ENCODE measurements at places on chromosomes 3 and 15.

GRCh38 chr3:54856271-54856670 is 71.6 kb downstream of the LRTM1 start:
- DNase-seq: no peak

- DNase-seq: peak; percentile 54
These were observed at the start of gene SLC25A38 for GRCh38 chr3:39383045-39383880. TSS of gene SLC25A38 (plus strand) at chr3:39383370. CDS start at chr3:39383725, 355 bp downstream.

- no peak for DNase-seq
These were observed 37.7 kb downstream of the SYNM start for GRCh38 chr15:99142562-99142961.

DNA sequence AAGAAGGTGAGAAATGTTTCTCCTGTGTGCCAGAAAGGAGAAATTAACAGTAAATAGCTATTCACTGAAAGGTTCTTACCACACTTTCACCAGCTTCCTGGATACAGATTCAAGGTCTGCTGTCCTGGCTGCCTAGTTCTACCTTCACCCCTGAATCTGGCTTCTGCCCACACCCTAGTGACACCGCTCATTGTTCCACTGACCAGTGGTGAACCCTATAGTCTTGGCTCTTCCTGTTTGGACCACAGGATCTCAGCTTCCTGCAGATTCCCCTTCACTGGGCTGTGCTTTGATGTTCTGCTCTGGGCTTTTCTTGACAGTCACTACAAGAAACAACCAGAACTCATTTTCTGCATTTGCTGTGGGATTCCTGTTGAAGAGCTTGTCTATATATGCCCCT is 250.0 kb downstream of the XXYLT1 start:
- no peak for DNase-seq

- no peak for DNase-seq
These were observed 124.7 kb downstream of the RPL22L1 start for GRCh38 chr3:170745211-170745718.

DNA sequence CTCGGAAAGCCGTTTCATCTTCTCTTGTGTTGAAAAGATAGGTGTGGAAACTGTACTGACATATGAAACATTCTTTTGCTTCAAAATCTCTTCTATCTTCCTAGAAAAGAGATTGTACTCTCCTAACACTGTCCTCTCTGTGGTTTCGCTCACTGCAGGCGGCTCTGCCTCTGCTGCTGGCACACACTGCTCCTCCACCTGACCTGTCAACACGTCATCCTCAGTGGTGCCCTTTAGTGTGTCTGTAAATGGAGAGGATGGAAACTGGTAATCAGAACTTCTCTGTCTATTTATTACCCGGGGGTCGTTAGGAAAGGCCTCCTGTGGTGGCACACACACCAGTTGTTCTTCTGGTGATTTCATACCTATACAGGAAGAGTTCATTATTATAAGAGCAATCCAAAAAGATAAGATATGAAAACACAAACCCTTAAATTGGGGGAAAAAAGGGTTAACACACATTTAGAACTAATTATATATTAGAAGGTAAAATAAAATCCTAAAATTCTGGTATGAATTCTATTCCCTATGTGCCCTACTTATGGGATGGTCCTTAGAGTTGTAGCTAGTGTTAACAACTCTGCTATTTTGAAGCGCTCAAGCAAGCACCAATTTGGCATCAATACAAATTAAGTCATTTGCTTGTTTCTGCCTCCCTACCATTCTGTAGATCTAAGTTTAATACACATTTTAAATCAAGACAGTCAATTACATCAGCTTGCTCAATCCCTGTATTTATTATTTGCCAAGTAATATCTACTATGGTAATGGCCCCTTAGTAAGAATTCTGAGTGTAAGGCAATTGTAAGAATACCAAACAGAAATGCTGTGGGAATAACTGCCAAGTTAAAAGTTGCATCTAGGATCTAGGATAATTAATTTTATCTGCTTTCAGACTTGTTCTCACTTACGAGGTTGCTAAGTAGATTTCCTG is 49.2 kb downstream of the TASOR start:
- no peak for DNase-seq

- DNase-seq: no peak
These were observed 844.9 kb upstream of the ALCAM start for GRCh38 chr3:104521606-104522336.

DNA sequence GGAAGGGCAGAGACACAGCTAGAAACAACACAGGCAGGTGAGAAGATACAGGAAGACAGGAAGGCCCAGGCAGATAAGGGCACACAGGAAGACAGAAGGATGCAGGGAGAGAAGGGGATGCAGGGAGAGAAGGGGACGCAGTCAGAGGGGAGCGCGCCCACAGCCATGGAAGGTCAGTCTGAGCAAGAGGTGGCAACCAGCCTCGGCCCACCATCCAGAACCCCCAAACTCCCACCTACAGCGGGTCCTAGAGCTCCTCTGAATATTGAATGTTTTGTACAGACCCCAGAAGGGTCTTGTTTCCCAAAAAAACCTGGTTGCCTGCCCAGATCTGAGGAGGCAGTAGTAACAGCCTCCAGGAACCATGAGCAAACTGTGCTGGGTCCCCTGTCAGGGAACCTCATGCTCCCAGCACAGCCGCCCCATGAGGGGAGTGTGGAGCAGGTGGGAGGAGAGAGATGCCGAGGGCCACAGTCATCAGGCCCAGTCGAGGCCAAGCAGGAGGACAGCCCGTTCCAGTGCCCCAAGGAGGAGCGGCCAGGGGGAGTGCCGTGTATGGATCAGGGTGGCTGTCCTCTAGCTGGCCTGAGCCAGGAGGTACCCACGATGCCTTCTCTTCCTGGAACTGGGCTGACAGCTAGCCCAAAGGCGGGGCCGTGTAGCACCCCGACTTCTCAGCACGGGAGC is 27.6 kb upstream of the SLC28A1 start:
- DNase-seq: no peak

DNA sequence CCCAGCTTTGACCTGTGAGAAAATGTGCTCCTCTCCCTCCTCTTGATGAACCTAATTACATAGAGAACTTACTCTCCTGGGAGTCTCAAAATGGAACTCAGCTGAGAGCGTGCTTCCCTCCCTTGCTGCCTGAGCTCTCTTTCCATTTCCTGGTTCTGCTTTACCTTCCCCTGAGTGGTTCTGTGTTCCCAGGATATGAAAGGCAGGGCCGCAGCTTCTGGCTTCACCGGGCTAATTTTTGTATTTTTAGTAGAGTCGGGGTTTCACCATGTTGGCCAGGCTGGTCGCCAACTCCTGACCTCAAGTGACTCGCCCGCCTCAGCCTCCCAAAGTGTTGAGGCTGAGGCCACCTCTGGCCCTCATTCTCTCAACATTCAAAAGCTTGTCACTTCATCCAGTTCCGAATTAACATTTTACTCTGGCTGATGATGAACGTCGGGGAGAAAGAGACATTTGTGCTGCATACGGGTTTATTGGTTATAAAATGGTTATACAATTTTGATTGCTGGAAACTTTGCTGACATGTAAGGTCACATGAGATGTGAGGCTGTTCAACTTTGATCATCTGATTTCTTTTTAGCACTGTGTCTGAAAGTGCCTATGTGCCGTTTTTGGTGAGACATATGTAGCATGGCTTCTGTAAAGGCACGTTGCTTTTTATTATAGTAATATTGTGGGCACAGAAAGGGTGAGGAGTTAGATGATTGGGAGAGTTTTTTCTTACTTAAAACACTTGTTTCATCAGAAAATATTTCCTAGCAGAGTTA is 6.6 kb downstream of the PLS1 start:
- DNase-seq: no peak

DNA sequence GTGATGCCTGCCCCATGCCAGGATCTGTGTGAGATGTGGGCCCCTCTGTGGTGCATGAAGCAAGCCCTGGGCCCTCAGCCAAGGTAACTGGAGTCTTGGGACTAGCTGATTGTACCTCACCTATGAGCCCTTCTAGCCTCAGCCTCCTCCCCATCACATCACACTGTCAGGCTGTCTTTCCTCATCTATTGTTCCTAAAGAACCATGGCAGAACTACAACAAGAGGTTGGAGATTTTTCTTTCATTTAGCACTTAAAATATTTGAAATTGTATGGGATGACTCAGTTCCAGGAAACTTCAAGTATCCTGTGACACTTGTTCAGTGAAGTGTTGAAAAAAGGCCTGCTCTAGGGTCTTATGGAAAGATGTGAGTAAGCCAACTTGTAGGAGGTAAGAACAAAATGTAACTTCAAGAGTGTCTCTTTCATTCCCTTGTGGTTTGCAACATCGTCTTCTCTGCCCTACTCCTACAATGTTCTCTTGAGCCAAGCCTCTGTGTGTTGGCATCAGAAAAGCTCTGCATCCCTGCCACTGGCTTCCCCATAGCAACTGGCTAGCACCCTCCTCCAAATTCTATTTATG is 58.7 kb upstream of the TIPARP start:
- DNase-seq: no peak

DNA sequence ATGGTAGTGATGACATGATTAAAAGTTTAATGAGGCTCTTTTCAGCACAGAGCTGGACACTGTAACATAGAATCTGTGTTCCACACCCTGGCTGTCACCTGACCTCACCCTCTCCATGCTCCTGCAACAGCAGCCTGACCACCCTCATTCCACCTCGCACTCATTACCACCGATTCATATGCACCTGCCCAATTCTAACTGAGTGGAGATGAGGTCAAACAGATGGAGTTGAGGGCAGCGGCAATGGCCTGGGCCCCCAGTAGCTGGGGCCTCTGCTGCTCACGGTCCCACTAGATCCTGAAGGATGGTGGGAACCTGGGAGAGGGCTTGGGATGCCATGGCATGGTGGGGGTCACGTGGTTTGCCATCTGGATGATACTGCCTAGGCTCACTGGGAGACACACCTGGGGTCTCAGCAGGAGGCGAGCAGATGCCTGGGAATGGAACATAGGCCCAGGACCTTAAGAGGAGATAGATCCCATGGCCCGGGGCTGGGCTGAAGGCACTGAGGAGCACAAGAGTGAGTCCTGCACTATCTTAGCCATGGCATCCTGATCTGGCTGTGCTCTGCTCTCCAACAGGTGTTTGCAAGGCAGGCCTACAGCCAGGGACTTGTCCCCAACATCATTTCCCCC is 1.3 kb downstream of the SCN5A start:
- no peak for DNase-seq

GRCh38 chr15:23869396-23869795 is 182.3 kb upstream of the NDN start:
- DNase-seq: no peak

GRCh38 chr3:104629038-104629437 is 737.7 kb upstream of the ALCAM start:
- no peak for DNase-seq

DNA sequence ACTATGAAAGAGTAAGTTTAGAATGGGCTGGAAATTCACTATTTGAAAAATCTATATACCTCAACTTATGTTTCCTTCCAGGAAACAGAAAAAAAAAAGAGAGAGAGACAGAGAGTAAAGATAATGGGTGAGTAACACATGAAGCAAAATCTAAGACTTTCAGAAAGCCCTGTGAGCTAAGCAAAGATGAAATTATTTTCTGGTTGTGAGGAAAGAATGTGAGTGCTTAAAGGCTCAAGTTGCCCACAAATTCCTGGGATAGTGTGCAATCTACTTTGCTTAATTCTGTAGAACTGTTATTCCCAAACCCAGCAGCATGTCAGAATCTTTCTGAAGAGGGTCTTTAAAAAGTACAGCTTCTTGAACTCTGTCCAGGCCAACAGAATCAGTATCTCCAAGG is 337.7 kb upstream of the AGTR1 start:
- no peak for DNase-seq

- no peak for DNase-seq
These were observed 7.3 kb downstream of the RFT1 start for GRCh38 chr3:53122933-53123305.

DNA sequence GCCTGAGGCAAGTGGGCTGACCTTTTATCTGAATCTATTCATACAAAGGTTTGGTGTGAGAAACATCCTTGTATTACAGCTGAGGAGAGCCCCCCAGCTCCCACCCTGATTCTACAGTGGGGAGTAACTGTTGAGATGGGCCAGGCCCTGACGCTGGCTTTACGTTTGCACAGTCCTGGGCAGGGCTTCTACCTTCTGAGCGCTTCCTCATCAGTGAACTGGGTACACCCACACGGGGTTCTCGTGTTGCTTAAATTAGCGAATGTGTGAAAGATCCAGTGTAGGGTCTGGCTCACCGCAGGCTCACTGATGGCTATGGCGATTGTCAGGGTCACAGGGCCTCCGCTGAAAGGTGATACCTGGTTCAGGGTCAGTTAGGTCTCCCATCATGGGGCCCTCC is 7.3 kb upstream of the GHRL start:
- no peak for DNase-seq

DNA sequence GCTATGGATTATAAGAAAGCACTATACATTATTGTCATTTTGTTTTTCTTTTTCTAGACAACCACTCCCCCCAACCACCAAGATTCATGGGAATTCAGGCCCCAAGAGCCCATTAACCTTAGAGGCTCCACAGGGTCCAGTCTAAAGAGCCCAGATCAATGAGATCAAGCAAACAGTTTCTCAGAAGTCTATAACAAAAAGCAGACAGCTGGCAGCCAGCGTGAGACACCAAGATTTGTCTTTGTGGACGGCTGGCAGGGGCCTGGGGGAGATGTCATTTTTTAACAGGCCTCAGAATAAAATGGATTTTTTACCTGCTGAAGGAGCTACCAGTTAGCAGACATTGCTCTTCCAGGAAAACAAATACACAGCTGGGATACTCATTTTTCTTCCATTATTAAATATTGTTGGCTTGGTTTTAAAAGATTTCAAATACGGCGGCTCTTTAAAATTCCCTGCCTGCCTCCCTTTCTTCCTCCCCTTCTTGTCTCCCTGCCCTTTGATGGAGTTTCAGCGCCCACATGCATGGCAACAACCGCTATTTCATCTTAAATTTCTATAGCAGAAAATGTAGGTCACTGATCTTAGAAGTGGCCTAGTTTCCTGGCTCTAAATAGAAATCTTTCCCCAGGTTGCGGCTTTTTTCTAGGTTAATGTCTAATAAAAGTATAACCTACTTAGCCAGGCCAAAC is 130.6 kb downstream of the FAM174B start:
- no peak for DNase-seq

DNA sequence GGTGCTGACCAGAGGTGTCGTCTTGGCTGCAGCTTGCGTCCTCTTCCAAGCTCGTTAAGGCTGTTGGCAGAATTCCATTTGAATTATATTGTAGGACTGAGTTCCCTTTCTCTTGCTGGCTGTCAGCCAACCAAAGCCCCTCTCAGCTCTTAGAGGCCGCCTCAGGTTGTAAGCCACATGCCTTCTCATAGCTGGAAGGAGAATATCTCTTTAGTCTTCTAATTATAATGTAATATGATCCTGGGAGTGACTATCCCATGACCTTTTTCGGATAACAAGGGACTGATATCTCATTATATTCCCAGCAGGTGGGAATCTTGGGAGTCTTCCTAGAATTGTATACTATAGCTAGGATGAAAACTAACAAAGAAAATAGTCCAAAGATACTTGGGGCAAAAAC is 4.8 kb downstream of the SCG5 start:
- no peak for DNase-seq

Data from stimulated activated CD8-positive, alpha-beta memory T cell treated with anti-CD3 and anti-CD28 coated beads, Interleukin-7, amount 100 ng/mL, for 24 hours (primary cell).